Suprapubic skin (tissue), 4 donors: ENCODE measurements at places on chromosomes 16 and 17. TPM values are rescaled to one million over a fixed set of nuclear protein-coding genes. Genes with fewer than 3 reads are reported as not detected.

GRCh38 chr17:82783498-82783897, 31.6 kb downstream of the TBCD start:
- no peak overlapping the region for H3K4me3 ChIP-seq
- DNase-seq: no peak
- no peaks in the 10 kb centered on the region for H3K27me3 ChIP-seq
- no peak overlapping the region for H3K27ac ChIP-seq
- peaks cover 33% of the 10 kb centered on the region for H3K4me1 ChIP-seq
- peaks cover 24% of the 10 kb centered on the region for H3K36me3 ChIP-seq

DNA sequence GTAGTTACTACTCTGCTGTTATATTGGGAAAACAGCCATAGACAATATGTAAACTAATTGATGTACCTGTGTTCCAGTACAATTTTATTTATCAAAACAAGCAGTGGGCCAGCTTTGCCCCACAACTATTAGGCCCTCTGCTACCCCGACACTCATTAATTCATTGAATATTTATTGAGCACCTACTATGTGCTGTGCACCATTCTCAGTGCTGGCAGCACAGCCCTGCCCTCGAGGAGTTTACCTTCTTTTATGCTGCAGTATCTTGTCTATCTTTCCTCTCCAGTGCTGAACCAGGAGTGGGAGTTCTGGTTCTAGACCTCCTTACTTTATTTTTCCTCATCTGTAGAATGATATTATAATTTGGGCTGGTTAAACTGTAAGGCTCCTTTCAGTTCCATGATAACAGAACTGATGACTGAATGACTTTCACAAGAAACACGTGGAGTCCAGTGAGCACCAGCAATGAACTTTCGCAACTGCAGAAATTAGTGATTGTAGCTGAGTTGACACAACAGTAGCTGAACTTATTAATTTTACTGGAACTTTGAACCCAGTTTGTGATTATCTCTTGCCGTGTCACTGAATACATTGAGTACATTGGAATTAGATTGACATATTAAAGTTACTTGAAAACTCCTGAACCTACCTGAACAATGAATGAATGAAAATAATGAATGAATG, 2.4 kb downstream of the GOSR2 start:
- peaks cover 5% of the 10 kb centered on the region for H3K36me3 ChIP-seq
- H3K4me3 ChIP-seq: no peak overlapping the region
- H3K27me3 ChIP-seq: no peaks in the 10 kb centered on the region
- no peak for DNase-seq

DNA sequence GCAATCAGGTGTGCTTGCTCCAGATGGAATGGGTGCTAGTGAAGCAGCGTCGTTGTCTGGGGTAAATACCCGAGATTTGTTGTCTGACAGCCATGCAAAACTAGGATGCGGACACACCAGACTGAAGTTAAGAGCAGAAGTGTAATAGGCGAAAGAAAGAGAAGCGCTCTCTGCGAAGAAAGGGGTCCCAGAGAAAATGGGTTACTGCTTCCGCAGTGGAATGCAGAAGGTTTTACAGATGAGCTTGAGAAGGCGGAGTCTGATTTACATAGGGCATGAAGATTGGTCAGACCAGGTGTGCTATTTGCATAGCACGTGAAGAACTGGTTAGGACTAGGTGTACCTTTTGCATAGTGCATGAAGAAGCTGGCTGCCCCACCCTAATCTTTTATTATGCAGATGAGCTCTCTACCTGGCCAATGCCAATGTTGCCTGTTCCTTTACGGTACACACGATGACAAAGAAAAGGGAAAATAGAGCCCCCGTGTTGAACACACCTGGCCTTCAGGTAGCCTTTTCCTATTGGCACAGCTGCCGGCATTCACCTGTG, 32.0 kb upstream of the SNN start:
- no peaks in the 10 kb centered on the region for H3K27me3 ChIP-seq
- H3K36me3 ChIP-seq: no peaks in the 10 kb centered on the region
- H3K27ac ChIP-seq: peak overlapping the region; percentile 62
- peaks cover 51% of the 10 kb centered on the region for H3K4me1 ChIP-seq
- no peak for DNase-seq
- H3K4me3 ChIP-seq: peak overlapping the region; percentile 22

GRCh38 chr17:57135789-57136291, 50.8 kb downstream of the AKAP1 start:
- H3K27me3 ChIP-seq: no peaks in the 10 kb centered on the region
- no peak overlapping the region for H3K4me3 ChIP-seq
- H3K4me1 ChIP-seq: no peaks in the 10 kb centered on the region
- H3K36me3 ChIP-seq: no peaks in the 10 kb centered on the region

P2RX1 gene
- 2.1 TPM for total RNA-seq

GRCh38 chr16:83300326-83300725, 507.5 kb upstream of the HSBP1 start:
- no peaks in the 10 kb centered on the region for H3K4me1 ChIP-seq
- no peak overlapping the region for H3K4me3 ChIP-seq
- H3K27ac ChIP-seq: no peak overlapping the region
- no peaks in the 10 kb centered on the region for H3K27me3 ChIP-seq
- DNase-seq: no peak

TAC4 gene
- not detected for total RNA-seq
